ENCODE measurements at places on chromosomes 12 and 14. TPM values are rescaled to one million over a fixed set of nuclear protein-coding genes. Genes with fewer than 3 reads are reported as not detected.
A peak's percentile ranks its signal among the peaks of the same experiment; 100 is the strongest.

GRCh38 chr12:7282844-7283243, 21.0 kb upstream of the ACSM4 start:
- H3K36me3 ChIP-seq = no peaks in the 10 kb centered on the region
- no peak overlapping the region for H3K27ac ChIP-seq
- no peaks in the 10 kb centered on the region for H3K4me1 ChIP-seq
- DNase-seq = no peak
- H3K4me3 ChIP-seq = no peak overlapping the region
- H3K27me3 ChIP-seq = no peaks in the 10 kb centered on the region

DNA sequence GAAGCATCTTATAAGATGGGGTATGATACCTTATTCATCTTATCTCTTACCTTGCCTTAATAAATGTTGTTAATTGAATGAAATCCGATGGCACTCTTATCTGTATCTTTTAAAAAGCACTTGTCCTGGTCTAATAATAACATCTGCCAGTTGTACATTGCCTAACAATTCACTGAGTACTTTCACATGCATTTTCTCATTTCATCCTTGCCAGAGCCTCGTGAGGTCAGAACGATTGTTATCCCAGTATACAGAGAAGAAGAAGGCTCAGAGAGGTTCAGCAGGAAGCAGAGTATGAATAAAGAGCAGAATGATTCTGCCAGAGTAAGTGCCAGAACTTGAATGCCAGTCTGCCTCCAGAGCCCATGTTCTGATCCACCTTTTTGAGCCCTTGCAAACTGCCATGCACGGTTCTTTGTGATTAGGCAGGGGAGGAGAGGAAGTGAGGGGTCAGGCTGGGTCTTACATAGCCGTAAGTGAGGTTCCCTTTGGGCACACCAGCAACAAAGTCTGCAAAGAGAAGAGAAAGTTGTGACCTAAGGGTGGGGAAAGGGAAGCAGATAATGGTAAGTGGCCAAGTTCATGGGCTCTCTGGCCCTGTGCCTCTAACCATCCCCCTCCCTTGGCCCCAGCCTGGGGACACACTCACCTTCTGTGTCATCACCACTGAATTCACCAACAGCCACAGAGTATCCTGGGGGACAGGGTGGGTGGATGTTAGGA, 11.7 kb downstream of the ITGA5 start:
- H3K27me3 ChIP-seq = no peaks in the 10 kb centered on the region
- DNase-seq = no peak
- H3K36me3 ChIP-seq = peaks cover 89% of the 10 kb centered on the region

Gene MFAP5
- total RNA-seq = 22.1 TPM

GRCh38 chr12:22477166-22477893, 67.0 kb downstream of the C2CD5 start:
- H3K4me3 ChIP-seq = no peak overlapping the region
- no peak overlapping the region for H3K27ac ChIP-seq
- DNase-seq = no peak
- no peaks in the 10 kb centered on the region for H3K27me3 ChIP-seq

- H3K4me3 ChIP-seq = no peak overlapping the region
- H3K36me3 ChIP-seq = peaks cover 16% of the 10 kb centered on the region
- H3K27me3 ChIP-seq = no peaks in the 10 kb centered on the region
- no peak overlapping the region for H3K27ac ChIP-seq
- no peak for DNase-seq
- no peaks in the 10 kb centered on the region for H3K4me1 ChIP-seq
Measured at GRCh38 chr14:88868558-88869159, 44.2 kb downstream of the TTC8 start.

GRCh38 chr14:57297852-57298251, 29.1 kb downstream of the AP5M1 start:
- H3K4me3 ChIP-seq = no peak overlapping the region
- H3K27ac ChIP-seq = peak overlapping the region; percentile 65
- H3K36me3 ChIP-seq = no peaks in the 10 kb centered on the region
- H3K4me1 ChIP-seq = no peaks in the 10 kb centered on the region
- no peaks in the 10 kb centered on the region for H3K27me3 ChIP-seq

DNA sequence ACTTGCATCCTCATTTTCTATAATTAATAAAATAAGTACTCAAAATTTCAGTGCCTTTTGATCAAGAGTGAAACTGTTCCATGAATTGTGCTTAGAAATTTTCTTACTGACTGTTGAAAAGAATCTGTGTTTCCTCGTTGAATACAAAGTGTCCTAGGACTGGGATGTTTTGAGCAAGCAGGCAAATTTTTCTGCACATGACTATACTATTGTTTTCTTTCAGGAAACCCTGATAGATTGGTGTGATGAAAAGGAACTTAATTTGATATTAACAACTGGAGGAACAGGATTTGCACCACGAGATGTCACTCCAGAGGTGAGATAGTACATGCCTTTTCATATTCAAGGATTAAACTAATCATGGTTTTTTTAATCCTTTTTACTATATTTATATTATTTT, 316.3 kb downstream of the GPHN start:
- DNase-seq = no peak
- no peaks in the 10 kb centered on the region for H3K27me3 ChIP-seq
- H3K27ac ChIP-seq = no peak overlapping the region
- H3K4me1 ChIP-seq = no peaks in the 10 kb centered on the region

DNA sequence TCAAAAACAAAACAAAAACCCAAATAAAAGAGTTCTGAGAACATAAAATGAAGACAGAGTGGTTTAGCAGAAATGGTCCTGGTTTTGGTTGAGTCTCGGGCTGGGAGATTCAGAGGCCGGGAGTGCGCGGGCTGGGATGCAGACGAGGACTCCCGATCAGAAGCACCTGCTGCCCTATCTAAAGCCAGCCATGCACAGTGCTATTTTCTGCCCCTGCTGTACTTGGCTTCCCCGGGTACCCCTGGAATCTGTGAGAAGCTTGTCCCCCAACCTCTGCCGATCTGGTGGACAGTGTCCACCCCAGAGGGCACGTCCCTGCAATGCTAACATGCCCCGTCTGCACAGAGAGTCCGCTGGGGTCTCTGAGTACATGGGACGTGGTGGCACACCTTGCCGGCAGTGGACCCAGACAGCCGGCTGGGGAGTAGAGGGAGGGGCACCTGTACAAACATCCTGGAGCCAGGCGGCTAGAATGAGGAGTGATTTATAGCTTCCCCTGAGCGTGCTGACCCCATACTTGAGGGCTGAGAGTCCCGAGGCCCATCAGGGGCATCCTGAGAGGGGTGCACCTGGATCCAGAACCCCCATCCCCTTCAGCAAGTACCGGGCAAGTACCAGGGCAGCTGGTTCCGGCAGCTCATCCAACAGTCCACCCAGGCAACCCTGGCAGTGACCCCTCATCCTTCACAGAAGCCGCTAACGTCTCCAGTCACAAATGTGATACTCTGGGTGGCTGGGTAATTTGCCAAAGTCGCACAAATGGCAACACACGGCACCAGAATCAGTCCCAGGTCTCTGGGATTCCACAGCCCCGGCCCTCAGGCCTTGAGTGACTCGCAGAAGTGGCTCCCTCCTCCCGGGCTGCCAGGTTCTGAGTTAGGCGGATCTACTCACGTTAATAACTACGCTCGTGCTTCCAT, 37.1 kb downstream of the CHGA start:
- peaks cover 40% of the 10 kb centered on the region for H3K36me3 ChIP-seq
- peaks cover 34% of the 10 kb centered on the region for H3K4me1 ChIP-seq
- DNase-seq = no peak
- H3K27me3 ChIP-seq = no peaks in the 10 kb centered on the region

DNA sequence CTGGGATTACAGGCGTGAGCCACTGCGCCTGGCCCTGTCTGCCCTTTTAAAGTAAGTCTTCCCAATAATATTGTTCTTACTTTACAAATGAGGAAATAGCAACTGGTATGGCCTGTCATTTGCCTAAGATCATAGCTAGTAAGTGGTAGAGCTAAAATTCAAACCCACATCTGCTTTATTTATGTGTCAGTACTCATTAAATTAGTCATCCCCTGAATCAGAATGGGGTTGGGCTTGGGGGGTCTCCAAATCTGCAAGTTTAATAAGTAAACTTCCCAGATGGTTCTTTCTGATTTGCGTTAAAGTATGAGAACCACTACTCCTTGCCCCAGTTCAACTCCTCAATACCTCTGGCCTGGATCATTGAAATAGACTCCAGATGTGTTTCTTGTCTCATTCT, 96.2 kb downstream of the FAR2 start:
- no peaks in the 10 kb centered on the region for H3K27me3 ChIP-seq
- no peaks in the 10 kb centered on the region for H3K36me3 ChIP-seq
- H3K4me1 ChIP-seq = no peaks in the 10 kb centered on the region
- H3K27ac ChIP-seq = no peak overlapping the region
- H3K4me3 ChIP-seq = no peak overlapping the region

DNA sequence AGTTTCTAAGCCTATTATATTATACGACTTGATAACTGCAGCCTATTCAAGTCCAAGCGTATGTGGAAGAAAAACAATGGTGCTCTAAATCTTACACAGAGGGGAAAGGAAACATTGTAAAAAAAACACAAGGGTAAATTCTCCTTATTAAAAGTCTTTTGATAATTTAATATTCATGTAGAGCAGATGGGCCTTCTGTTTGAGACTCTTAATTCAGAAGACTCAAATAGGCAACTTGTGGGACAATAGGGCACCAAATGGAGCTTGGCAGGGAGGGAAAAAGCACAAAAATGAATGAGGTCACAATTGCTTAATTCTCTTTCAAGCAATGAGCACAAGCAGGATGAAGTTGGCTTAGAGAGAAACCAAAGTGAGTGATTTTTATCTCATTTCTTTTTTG, 159.4 kb downstream of the NELL2 start:
- no peaks in the 10 kb centered on the region for H3K36me3 ChIP-seq
- H3K27ac ChIP-seq = no peak overlapping the region
- DNase-seq = no peak
- no peaks in the 10 kb centered on the region for H3K4me1 ChIP-seq
- H3K4me3 ChIP-seq = no peak overlapping the region

GRCh38 chr12:3564861-3565260, 73.9 kb downstream of the PRMT8 start:
- no peaks in the 10 kb centered on the region for H3K4me1 ChIP-seq
- H3K4me3 ChIP-seq = no peak overlapping the region
- H3K36me3 ChIP-seq = no peaks in the 10 kb centered on the region
- H3K27me3 ChIP-seq = no peaks in the 10 kb centered on the region

GRCh38 chr14:92373336-92373735, 50.4 kb downstream of the SLC24A4 start:
- H3K36me3 ChIP-seq = no peaks in the 10 kb centered on the region
- no peaks in the 10 kb centered on the region for H3K4me1 ChIP-seq
- no peak for DNase-seq
- H3K27me3 ChIP-seq = no peaks in the 10 kb centered on the region
- H3K27ac ChIP-seq = no peak overlapping the region

DNA sequence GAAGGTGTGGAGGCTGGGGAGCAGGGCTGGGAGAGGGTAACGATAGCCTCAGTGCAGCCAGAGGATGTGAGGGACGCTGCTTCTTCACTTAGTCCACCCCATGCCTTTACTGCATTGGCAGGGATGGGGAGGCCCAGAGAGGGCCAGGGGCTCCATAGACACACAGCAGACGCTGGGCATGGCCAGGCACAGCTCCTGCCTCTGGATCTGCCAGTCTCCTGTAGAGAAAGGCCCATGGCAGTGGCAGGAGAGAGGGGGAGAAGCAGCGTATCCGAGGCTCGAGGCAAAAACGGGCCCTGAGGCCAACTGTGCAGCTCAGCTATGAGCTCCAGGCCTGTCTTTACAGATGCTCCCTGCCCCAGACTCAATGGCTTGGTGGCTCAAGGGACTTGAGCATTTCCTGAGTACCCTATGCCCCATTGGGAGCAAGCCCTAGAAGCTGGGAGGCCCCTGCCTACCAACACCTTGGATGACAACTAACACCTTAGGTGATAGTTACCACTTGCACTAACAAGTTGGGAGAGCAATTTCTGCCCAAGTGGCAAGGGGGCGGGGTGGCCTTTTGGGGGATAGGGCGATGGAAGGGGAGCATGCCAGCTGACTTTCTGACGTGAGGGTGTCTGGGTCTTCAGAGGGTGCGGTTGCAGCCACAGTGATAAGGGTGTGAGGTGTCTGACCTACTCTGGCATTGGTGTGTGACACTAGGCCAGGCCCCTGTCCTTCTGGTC, 5.0 kb upstream of the LBHD2 start:
- no peak overlapping the region for H3K4me3 ChIP-seq
- no peak for DNase-seq
- peaks cover 2% of the 10 kb centered on the region for H3K27me3 ChIP-seq

Gene SMARCC2
- 45.0 TPM for total RNA-seq

Gene CTSG
- total RNA-seq = not detected

DNA sequence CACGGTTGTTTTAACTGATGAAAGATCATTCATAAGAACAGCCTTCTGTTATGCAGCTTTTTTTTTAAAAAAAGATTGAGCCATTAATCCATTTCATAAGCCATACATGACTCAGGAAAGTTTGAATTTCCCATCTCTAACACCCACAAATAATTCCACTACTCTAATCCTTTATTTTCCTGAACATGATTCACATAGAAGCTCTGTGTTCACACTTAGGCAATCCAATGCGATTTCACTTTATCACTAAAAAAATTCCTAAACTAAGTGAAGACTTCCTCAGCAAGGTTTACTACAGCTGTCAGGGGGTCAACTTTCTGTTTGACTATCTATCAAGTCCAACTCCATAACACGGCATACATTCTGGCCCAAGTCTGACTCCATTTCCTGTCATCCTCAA, 25.9 kb downstream of the PKP2 start:
- no peak overlapping the region for H3K4me3 ChIP-seq
- H3K36me3 ChIP-seq = peaks cover 51% of the 10 kb centered on the region
- H3K27ac ChIP-seq = peak overlapping the region; percentile 8
- no peaks in the 10 kb centered on the region for H3K27me3 ChIP-seq
- DNase-seq = no peak

- H3K27me3 ChIP-seq = no peaks in the 10 kb centered on the region
- H3K4me3 ChIP-seq = no peak overlapping the region
- H3K36me3 ChIP-seq = no peaks in the 10 kb centered on the region
- no peaks in the 10 kb centered on the region for H3K4me1 ChIP-seq
- H3K27ac ChIP-seq = no peak overlapping the region
Measured at GRCh38 chr14:41663473-41663850, 56.8 kb downstream of the LRFN5 start.

- no peak overlapping the region for H3K27ac ChIP-seq
- H3K4me3 ChIP-seq = no peak overlapping the region
- no peaks in the 10 kb centered on the region for H3K4me1 ChIP-seq
- no peaks in the 10 kb centered on the region for H3K36me3 ChIP-seq
- DNase-seq = no peak
Measured at GRCh38 chr14:97120611-97121031, 323.4 kb downstream of the VRK1 start.

GRCh38 chr12:55938826-55939501, 8.0 kb downstream of the DGKA start:
- H3K36me3 ChIP-seq = peaks cover 4% of the 10 kb centered on the region
- H3K27ac ChIP-seq = no peak overlapping the region
- H3K4me3 ChIP-seq = no peak overlapping the region
